Right atrium auricular region (tissue), 2 donors: ENCODE measurements at places on chromosomes 4 and X. TPM values are rescaled to one million over a fixed set of nuclear protein-coding genes. Genes with fewer than 3 reads are reported as not detected.
A peak's percentile ranks its signal among the peaks of the same experiment; 100 is the strongest.

- DNase-seq, result no peak
These were observed 1910.0 kb upstream of the TENM3 start for GRCh38 chr4:180333162-180333561.

- DNase-seq, result peak; percentile 84
These were observed 5.0 kb downstream of the UVSSA start for GRCh38 chr4:1351854-1352566.

DNA sequence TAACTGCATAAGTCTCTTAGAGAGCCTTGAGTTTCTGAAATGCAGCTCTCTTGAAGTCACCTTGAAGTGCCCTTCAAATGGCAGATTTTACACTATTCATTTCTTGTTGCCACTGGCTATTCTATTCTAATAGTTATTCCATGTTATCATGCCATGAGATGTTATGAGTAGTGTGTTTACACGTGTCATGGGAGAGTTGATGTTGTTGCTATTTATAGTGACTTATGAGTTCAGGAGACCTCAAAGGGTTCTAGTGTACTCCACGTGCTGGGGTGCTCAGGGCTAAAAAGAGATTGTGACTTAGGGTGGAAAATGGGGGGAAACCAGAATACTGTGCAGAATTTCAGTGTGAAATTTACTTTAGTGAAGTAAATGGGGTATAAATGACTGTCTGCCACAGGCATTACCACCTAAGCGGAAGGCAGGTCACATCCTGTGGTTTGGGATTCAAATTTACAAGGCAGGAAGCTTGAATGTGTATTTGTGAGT lies 77.1 kb upstream of the SLC4A4 start:
- DNase-seq, result no peak

DNA sequence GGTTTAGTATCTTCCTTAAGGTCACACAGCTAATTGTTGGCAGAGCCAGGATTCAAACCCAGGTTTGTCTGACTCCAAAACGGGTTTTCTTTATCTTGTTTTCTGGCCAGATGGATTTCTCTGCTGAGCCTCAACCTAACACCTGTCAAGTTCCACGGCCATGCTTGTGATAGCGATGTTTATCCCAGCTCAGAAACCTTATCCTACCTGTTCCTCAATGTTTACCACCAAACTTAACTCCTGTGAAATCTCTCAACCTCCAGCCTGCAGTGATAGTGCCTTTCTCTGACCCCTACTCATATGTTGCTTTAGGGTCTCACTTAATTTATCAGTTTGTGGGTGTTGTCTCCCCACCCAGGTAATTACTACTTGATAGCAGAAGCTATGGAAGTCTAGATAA lies 246.0 kb downstream of the DCTD start:
- no peak for DNase-seq

DNA sequence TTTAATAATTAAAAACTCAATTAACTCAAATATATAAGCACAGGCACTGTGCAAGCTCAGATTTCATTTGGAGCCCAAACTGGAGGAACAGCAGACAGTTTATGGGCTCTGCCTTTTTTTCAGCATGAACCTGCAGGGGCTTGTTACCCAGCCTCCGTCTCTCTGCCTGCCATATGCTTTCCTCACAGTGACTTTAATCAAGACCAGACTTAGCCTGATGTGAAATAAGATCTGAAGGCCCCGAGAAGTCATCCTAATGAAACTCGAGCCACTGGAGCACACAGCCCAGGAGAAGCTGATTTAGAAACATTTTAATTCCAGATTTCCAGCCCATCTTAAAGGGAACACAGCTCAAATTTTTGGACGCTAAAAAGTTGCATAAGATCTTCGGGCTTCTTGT lies 55.6 kb downstream of the SPATA18 start:
- DNase-seq, result no peak

AFP gene
- not detected for total RNA-seq
